Erythroblast (primary cell): ENCODE measurements at places on chromosomes 12 and 14.
A peak's percentile ranks its signal among the peaks of the same experiment; 100 is the strongest.

- DNase-seq = no peak
These were observed 71.9 kb downstream of the GSC start for GRCh38 chr14:94697773-94698556.

- peak; percentile 59 for DNase-seq
These were observed 9.6 kb downstream of the PTPN6 start for GRCh38 chr12:6960593-6961277.

DNA sequence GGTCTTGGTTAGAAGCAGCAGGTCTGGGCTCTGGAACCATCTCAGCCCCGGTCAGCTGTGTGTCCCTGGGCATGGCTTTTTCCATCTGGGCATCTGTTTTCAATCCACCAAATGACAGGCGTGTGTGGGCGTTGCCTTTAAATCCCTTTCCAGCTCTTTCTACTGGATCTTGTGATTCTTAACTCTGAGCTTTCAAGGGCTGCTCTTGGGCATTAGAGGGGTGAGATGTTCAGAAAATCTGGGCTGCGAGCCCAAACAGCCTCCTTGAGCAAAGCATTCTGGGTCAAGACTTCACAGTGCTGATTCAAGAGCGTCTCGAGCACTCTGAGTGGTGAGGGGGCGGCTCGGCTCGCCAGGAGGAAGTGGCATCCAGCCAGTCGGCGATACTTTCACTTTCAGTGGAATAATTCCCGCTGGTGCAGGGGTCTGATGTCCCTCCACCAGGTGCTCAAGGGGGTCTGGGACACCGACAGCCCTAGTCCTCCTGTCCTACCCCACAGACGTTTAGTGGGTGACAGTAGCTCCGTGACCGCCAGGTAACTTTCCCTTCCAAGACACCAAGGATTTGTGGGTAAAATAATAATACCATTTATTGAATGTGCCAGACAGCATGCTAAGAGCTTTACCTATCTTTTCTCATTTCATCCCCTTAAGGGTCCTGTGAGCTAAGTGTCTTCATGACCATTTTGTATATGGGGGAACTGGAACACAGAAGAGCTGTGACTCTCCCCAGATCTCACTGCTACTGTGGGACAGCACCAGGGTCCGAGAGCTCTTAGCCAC lies 114.0 kb downstream of the PLXNC1 start:
- peak; percentile 55 for DNase-seq

DNA sequence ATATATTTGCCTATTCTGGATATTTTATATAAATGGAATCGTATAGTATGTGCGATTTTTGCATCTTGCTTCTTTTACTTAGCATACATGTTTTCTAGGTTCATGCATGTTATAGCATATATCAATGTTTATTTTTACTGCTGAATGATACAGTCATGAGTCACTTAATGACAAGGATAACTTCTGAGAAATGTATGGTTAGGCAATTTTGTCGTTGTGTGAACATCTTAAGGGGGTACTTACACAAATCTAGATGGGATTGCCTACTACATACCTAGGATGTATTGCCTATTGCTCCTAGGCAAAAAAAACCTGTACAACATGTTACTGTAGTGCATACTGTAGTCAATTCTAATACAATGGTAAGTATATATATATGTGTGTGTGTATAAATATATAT lies 8.8 kb downstream of the USP15 start:
- peak; percentile 79 for DNase-seq

DNA sequence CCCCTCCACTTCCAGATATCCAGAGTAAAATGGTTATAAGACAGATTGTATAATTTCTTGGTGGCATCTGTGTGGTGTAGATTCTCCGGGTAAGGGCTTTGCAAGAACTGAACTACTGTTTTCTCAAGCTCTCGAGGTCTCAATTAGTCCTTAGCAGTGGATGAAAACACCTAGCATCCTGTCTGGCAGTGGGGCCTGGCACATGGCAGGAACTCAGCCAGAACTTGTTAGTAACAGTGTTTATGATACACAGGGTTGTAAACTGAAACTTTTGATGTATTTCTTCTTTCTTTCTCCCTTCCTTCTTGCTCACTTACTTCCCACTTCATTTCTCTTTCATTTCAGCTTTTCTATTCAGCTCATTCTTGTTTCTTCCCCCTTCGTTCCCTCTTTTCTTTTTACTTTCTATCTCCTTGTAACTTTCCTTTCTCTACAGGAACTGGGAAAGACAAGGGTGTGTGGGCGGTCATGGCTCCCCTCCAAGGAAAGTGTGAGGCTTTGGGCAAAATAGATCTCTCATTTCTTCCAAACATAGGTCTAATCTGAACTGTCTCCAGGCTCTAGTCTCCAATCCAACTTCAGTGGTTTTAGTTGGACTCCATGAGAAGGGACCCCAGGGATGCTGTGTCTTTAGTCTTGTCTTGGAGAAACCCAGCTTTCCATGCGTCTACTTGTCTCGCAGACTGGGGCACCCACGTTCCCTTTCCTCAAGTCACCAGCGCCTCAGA lies 159.7 kb downstream of the PAH start:
- DNase-seq = no peak

DNA sequence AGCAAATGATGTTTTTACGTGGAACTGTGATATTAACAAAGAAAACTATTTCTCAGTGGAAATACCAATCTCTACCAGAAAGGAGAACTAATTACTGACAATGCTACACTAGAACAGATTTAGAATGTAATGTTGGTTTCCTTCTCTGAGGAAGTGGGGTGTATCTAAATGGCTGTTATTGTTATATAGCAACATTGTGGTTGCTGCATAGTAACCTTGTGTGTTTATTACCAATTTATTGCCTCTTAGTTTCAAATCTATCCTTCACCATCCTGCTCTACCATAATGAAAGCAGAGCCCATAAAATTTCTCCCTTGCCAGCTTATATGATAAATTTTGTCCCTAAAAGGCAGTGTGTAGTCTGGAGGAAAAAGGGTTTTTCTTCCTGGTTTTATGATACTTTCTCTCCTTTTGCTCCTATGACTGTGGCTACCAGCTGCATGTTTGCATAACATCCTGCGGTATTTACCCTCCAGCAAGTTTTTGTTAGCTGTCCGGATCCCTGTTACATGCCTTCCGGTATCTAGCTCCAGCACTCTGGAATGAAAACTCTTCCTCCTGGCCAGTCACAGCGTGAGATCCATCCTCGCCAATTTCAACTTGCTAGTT lies 5.7 kb upstream of the KLRK1 start:
- DNase-seq = no peak
